DMS79 treated with DMSO at 0.1 percent for 48 hours (cell line): ENCODE measurements at places on chromosomes 6 and 20.

DNA sequence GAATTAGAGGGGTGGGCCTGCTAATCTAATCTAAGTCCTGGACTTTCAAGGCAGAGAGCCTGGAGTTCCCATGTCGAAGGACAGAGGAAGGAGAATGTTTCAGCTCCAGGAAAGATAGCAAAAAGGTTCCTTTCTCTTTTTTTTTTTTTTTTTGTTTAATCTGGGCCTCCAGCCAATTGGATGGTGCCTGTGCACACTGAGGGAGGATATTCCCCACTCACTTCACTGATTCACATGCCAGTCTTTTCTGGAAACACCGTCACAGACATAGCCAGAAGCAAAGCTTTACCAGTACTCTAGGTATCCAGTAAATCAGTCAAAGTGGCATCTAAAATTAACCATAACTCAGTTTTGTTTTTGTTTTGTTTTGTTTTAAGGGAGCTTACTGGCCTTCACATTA lies 721.1 kb downstream of the TENT5A start:
- no peak for DNase-seq

GRCh38 chr6:144661116-144661806 lies 376.1 kb downstream of the UTRN start:
- no peak for DNase-seq

DNA sequence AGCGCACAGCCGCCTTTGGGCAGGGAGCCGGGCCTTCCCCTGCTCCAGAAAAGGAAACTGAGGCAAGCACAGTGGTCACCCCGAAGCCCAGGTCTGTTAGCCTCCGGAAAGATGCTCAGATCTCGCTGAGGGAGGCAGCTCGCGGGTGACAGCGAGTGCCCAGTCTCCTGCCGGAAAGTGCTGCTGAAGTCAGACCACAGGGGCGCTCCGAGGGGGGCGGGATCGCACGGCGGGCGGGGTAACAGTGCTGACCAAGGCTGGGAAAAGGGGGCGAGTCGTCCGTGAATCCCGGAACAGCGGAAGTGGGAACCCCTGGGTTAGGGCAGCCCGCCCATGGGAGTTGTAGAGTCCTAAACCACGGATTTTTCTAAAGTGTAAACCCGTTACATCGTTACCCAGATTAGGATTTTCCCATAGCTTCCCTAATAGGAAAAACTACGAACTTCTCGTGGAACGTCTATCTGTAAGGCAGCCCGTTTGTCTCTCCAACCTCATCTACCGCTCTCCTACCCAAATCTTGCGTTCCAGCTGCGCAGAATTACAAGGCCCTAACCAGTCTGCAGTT lies 504 bp downstream of the VPS16 start:
- peak; percentile 10 for DNase-seq

DNA sequence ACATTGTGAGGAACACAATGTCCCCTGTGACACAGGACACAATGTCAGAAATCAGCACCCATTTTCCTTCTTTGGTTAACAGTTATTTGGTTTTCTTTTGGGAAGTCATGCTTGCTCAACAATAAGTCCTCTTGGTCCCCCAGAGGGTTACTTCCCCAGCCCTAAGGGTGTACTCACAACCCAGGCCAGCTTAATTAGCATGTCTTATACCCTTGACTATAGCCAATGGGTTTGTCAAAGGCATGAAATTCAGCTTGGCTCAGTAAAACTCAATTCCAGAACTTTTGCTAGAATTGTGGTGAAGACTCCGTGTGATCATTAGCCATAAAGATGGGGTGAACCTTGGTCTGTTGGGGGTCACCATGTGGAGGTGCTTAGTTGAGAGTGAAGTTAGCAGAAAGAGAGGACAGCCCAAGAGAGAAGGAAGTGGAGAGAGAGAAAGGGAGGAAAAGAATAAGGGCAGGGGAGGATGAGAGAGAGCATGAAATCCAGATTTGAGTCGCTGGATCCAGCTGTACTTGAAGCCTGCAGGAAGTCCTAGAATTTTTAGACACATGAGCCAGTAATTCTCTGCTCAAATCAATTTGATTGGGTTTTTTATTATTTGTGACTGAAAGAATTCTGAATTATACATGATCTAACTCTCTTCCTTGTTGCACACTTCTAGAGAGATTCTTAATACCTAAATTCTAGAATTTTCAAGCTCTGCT lies 321.3 kb upstream of the JAG1 start:
- no peak for DNase-seq

GRCh38 chr6:27375613-27376079 lies 12.9 kb upstream of the ZNF391 start:
- DNase-seq = no peak

GRCh38 chr6:43699564-43700186 lies 12.1 kb upstream of the MRPS18A start:
- no peak for DNase-seq

GRCh38 chr6:9517806-9518205 lies 897.1 kb downstream of the TFAP2A start:
- DNase-seq = no peak

GRCh38 chr6:24985323-24985722 lies 49.6 kb upstream of the RIPOR2 start:
- no peak for DNase-seq

- DNase-seq = no peak
Observed at GRCh38 chr6:111625099-111625416, 19.4 kb upstream of the TRAF3IP2 start.

GRCh38 chr6:56652231-56652630 lies 9.5 kb upstream of the DST start:
- DNase-seq = peak; percentile 48

GRCh38 chr6:6821639-6822261 lies 233.2 kb downstream of the LY86 start:
- no peak for DNase-seq

GRCh38 chr6:111957623-111958315 lies 84.5 kb upstream of the FYN start:
- DNase-seq = peak; percentile 25

GRCh38 chr6:31900917-31901414 lies 920 bp downstream of the ZBTB12 start:
- DNase-seq = no peak

- peak; percentile 53 for DNase-seq
Observed at GRCh38 chr6:81774542-81774941, 22.1 kb upstream of the TENT5A start.

DNA sequence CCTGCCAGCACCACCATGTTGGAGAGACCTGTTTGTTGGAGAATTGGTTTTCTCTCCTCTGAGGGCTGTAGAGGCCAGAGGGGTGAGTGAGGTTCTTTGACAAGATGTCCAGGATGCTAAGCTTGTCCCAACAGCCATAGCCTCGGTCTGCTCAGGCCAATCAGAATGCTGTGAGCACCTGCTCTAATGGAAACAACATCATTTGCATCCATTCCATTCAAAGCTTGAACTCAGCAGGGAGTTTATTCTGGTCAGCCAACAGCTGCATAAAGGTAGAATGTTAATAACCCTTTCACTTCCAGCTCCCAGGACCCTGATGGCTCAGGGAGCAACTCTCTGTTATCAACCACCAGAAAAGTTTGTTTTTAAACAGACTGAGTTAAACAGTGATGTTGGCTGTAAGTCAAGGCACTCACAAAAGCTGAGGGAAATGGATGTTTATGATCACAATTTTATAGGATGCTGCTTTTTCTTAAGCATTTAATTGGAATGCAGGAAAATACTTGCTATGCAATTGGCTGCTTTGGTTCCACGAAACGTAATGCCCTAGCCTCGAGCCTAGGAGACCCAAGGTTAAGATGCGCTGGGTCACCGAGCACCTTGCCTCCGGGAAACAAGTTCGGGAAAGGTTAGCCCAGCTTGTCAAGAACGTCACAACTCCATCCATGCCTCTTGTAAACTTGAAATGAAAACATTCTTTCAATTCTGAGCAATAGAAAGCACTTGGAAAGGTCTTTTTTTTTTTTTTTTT lies 155.2 kb downstream of the NFATC2 start:
- DNase-seq = no peak

DNA sequence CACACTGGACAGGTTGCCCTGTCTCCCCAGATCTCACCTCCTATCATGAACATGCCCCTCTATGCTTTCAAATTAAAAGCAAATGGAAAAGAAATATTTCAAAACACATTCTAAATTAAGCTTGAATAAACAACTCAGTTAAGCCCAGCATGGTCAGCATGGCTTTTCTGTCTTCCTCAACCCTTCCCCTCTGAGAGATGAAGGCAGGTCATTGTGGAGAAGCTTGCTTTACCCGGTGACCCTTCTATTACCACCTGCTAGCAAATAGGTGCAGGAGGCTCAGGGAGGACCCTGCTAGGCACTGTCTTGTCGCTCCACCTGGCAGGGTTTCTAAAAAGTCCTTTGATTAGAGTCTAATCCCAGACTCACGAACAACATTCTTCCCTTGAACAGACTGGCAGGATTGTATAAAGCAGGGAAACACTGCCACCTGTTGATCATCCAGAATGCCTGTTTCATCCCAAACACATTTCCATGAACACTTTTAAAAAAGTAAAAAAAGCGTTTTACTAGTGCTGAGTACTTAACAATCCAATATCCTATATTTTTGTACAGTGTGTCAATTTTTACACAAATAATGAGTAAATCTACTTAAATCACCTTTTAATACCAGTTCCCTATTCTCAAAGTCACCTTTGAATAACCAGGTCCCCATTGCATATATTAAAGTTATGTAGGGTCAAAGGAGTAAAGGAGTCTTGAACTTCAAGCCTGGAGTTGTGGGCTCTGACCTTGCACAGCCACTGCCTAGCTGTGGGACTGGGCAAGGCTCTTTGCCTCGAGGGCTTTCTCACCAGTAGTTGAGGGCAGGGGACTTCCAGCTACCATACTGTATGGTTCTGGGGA lies 75.5 kb downstream of the GPR6 start:
- DNase-seq = peak; percentile 42

- DNase-seq = peak; percentile 36
Observed at GRCh38 chr6:88910922-88911778, 52.3 kb downstream of the RNGTT start.

DNA sequence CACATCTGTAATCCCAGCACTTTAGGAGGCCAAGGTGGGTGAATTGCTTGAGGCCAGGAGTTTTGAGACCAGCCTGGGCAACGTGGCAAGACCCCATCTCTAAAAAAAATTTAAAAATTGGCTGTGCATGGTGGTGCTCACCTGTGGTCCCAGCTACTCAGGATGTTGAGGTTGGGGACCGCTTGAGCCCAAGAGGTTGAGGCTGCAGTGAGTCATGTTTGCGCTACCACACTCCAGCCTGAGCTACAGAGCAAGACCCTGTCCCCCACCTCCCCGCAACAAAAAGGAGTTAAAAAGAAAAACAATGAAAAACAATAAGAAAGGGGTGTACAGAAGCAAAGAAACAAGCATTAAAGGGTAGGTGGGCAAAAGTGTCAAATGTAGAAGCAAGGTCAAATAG lies 57.3 kb downstream of the CDK19 start:
- DNase-seq = no peak

DNA sequence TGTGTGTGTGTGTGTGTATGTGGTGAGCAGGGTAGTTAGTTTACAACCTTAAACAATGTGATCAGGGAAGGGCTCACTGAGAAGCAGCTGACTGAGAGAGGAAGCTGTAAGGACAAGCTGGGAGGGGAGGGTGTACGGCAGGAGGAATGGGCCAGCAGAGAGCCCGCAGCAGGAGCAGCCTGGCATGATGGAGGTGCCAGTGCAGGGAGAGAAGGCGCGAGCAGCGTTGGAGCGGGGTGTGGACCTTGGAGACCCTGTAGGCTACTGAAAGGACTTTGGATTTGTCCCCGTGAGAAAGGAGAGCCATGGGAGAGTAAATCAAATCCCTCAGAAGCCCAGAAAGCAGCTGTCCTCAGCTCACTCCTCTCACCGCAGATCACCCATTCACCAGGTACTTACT lies 18.5 kb downstream of the FAM209B start:
- no peak for DNase-seq

- no peak for DNase-seq
Observed at GRCh38 chr6:131682442-131682841, 18.8 kb downstream of the OR2A4 start.

GRCh38 chr20:48718786-48719578 lies 108.8 kb downstream of the PREX1 start:
- DNase-seq = no peak

- peak; percentile 59 for DNase-seq
Observed at GRCh38 chr6:109349419-109349987, 32.8 kb downstream of the CD164 start.

GRCh38 chr6:41939176-41939847 lies 2.3 kb downstream of the CCND3 start:
- DNase-seq = no peak

DNA sequence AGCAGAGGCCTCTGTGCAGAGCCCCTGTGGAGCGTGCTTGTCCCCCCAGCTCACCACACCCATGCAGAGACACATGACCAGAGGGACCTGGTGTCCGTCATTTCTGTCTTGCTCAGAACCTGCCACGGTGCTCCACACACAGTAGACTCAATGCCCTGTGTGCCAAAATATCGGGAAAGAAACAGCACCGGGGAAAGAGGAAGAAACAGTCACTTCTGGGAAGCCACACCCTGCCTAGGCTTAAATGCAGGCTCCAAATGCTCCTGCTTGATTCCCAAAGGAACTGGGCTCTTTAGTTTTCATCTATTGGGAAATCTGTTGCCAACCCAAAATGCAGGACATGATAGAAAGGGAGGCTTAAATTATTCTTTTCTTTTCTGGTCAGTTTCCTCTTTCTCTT lies 503.9 kb downstream of the CD83 start:
- no peak for DNase-seq

DNA sequence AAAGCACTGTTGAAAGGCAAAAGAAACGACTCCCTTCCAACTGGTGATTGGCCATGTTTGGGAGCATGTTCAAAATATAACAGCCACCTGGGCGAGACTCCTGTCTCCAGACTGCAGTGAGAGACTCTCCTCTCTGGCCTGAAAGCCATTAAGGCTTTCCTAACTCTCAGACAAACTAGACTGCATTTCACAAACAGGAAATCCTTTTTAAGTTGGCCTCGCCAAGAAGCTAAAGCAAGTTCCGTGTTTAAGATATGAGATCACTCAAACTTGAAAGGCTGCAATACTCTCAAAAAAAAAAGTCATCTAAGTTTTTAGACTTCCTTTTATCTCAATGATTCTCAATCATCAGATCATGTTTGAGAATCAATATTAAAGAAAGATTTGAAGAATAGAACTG lies 117.0 kb downstream of the TFAP2A start:
- DNase-seq = no peak

DNA sequence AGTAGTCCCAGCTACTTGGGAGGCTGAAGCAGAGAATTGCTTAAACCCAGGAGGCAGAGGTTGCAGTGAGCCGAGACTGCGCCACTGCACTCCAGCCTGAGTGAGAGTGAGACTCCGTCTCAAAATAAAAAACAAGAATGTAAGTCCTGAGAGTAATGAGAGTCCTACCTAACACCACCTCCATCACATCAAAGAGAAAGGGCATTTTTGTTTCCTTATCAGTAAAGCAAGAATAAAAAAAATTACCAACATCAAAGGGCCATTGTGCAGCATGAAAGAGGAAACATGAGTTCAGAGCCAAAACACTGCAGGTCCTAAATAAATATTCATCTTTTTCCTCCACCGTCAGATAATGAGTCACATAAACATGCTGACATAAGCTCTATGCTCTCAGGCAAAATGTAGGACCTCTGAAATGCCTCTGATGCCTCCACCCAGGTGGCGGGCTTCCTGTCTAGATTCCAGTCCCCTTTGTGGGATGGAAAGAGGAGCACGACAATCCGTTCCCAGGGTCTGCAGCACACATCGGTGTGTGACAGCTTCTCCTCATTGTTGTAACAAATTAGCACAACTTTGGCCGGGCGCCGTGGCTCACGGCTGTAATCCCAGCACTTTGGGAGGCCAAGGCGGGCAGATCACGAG lies 7.2 kb downstream of the ATP9A start:
- no peak for DNase-seq
